ENCODE measurements at places on chromosomes 16 and 17.

- DNase-seq: no peak
Measured at GRCh38 chr16:85364323-85365040, 248.6 kb upstream of the GSE1 start.

GRCh38 chr17:16107165-16107770, 107.6 kb downstream of the TTC19 start:
- DNase-seq: no peak

DNA sequence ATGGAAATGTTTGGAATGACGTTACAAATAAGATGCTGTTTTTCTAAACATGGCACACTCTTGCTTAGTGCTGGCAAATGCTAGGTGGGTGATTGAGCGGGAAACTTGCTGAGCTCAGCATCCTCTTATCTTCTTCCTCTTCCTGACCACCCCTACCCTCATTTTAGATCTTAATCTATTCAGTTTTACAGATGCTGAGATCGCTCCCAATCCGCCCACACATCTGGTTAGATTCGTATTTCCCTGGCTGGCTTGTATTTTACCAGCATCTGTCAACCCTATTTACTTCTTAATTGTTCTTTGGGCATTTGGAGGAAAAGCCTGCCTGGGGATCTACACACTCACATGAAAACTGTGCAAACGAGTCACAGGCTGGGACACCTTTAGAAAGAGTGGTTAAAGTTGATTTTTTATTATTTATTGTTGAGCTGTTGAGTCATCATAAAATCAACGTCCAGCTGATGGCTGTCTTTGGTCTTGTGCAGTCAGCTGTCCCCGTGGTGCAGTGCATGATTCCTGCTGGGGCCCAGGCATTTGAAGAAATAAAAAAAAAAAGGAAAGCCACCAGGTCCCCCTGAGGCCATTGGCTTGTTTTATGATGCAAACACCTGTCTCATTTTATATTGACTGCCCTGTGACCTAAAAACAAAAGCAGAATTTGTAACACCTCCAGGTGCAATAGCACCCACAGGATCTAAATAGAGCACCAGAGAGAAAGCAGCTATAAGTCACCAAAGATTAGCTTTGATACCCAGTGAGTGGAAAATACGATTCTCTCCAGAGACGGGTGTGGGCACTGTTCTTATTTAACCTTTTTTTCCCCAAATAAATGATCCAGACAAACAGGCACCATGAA, 258.6 kb downstream of the HS3ST3B1 start:
- DNase-seq: peak; percentile 2

DNA sequence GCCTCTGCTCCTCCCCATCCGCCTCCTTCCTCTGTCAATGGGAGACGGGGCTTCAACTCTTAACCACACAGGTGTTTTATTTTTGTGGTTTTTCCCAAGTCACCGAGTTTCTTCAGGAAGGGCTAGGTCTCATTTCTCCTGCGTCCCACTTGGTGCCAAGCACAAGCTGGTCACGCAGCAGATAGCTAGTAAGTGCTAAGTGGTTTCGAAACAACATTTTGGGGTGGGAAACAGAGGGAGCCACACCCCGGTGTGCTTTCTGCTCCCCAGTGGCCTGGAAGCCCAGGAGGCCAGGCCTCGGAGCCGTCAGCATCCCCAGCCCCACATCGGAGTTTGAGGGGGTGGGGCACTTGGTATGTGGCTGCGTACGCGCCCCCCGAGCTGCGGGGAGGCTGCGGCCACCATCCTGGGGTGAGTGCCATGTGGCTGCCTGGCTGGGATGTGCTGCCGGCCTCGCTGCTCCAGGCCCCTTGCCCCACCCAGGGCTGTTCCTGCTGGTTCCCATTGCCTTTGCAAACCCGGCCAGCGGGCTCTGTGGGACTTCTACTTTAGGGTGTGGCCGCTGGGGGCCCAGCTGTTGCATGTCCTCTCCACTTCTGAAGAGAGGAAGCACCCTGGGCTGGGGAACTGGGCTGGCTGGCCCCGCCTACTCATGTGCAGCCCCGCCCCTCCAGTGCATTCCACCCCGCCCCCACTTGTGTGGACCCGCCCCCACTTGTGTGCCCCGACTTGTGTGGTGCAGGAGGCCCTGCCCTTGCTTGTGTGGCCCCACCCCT, 55.6 kb downstream of the BAIAP2 start:
- no peak for DNase-seq

DNA sequence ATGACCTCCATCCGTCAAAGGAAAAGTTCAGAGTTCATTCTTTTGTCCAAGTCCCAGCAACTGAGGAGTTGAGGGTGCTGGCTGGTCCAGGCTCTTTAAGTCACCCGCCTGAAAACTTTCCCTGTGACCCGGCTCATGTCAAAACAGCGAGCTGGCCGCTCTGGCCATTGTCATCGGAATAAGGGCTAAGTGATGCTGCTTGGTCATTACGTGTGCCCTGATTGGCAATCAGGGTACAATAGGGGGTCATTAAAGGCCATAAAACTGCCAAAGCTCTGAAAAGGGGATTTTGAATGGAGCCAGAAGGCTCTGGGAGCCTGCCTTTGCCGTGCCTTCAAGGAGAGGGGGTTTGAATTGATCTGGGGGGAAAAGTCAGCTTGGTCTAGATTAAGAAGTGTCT, 88.5 kb upstream of the IRX3 start:
- no peak for DNase-seq
